ENCODE measurements at places on chromosomes 16 and 17.

DNA sequence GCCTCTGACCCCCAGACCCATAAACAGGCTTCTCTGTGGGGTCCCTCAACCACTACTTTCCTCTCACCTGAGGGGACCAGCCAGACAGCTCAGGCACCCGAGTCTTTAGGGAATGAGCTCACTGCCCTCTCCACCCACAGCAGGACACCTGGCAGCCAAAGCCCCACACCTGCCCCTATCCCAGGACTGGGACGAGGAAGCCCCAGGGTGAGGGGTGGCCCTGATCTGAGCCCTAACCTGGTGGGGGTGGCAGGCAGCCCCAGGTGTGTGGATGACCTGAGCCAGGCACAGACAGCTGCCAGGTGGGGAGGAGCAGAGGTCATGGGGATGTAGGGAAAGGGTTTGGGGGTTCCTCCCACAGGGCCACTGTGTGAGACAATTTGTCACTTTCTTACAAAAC, 1.7 kb upstream of the TEX19 start:
- no peak for DNase-seq

DNA sequence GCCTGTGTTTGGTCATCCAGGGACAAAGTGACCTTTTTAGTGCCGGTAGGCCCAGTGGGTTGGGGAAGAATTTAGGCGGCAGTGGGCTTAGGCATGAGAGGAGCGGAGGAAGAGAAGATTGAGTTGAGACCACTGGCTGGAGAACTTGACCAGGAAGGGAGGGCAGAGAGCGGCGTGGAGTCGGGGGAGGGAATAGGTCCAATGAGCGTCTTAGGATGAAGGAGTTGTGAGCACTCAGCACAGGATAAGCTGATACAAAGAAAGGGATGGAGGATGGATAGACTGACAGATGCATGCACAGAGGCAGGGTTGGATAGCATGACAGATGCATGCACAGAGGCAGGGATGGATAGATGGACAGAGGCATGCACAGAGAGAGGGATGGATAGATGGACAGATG, 8.0 kb downstream of the IL32 start:
- DNase-seq: no peak

GRCh38 chr17:50100480-50100883, 5.3 kb downstream of the PDK2 start:
- DNase-seq: no peak

DNA sequence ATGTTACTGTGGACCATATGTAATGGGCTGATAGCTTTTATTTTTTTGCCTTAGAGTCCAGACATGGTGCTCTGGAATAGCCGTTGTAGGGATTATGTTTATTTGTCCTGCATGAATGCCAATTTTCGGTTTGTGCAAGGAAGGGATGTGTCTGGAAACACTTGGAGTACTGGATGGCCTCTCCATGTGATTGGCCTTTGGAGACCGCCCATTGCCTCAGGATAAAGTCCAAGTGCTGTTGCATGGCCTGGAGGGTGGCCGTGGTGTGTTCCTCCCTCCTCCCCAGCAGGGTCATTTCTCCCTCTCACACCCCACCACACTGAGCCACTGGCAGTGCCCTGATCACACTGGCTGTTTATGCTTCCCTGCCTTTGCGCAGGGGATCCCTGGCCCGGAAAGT, 93.9 kb downstream of the MSI2 start:
- peak; percentile 18 for DNase-seq

GRCh38 chr16:58127033-58127556, 2.1 kb downstream of the CFAP20 start:
- DNase-seq: peak; percentile 16

GRCh38 chr17:63039342-63039741, 73.3 kb downstream of the TANC2 start:
- DNase-seq: no peak

GRCh38 chr17:79169861-79170260, 95.2 kb downstream of the ENGASE start:
- no peak for DNase-seq

DNA sequence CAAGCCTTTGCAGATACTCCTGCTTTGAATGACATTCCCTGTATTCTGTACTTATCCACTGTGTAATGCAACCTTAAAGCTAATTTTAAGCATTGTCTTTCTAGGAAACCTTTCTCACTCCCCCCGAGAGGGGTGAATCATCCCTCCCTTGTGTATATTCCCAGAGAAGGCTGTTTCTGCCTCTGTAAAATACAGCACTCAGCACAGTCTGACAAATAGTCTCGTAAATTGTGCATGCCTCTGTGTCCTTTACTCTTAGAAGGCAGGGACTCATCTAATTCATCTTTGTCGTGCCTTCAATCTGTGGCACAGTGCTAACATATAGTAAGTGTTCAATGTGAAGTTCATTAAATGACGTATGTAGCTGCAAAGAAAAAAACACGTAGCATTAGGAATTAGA, 200.7 kb downstream of the CA10 start:
- no peak for DNase-seq

- DNase-seq: no peak
Observed at GRCh38 chr17:78641243-78641642, 64.0 kb upstream of the DNAH17 start.

DNA sequence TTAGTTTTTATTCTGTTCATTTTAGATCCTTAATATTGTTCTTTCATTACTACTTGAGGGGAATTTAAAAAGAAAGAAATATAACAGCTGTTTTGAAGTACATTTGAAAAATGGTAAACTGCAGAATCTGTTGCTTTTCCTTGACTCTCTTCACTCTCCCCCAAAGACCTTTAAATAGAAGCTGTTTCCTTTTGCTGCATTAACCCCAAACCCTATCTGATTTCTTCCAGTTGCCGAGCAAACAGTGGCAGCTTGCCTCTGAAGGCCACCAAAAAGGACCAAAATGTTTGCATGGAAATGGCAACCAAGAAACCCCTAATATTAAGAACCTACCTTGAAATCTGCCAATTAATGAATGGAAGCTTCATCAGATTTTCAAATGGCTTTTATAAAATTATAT, 37.1 kb downstream of the PRKCA start:
- no peak for DNase-seq

DNA sequence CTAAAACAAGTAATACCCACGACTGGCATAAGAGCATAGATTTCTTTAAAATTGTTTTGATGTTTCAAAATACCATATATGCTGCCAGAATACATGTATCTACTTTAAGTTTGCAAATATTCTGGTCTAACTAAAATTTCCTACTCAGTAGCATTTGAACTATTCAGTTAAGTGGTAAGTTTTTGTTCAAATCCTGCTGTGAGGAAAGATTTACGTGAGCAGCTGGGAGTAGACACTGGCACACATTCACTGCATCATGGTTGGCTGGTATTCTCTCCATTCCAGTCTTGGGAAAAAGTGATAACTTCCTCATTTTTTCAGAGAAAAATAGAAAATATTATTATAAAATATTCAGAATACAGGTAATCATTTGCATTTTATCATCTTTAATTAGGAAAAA, 133.6 kb downstream of the SKAP1 start:
- DNase-seq: no peak

- DNase-seq: no peak
Observed at GRCh38 chr16:81280393-81280792, 34.4 kb upstream of the GAN start.

DNA sequence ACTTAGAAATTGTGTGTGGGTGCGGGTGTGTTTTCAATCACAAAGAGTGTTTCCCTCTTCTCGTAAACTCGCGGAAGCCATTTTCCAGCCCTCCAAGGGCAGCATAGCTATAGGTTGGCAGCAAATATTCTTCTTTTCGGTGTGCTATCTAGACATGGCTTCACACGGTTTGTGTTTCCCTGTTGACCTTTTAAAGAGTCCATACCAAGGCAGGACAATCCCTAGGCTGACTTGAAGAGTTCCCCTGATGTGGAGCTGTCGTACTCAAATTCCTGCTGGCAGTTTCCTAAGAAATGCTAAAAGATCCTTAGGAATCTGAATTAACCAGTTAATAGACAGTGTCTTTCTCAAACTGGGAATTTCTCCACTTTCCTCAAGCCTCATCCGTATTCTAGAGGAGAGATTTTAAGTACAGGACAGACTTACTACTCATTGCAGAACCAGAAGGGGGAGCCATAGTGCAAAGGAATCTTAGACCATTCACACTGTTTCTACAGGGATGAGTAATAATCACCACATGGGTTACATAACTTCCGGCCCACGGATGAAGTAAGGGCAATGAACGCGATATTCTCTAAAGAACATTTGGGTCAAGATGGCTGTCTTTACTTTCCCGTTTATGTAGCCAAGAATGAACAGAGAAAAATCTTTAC, 288.6 kb upstream of the ELAC2 start:
- no peak for DNase-seq

DNA sequence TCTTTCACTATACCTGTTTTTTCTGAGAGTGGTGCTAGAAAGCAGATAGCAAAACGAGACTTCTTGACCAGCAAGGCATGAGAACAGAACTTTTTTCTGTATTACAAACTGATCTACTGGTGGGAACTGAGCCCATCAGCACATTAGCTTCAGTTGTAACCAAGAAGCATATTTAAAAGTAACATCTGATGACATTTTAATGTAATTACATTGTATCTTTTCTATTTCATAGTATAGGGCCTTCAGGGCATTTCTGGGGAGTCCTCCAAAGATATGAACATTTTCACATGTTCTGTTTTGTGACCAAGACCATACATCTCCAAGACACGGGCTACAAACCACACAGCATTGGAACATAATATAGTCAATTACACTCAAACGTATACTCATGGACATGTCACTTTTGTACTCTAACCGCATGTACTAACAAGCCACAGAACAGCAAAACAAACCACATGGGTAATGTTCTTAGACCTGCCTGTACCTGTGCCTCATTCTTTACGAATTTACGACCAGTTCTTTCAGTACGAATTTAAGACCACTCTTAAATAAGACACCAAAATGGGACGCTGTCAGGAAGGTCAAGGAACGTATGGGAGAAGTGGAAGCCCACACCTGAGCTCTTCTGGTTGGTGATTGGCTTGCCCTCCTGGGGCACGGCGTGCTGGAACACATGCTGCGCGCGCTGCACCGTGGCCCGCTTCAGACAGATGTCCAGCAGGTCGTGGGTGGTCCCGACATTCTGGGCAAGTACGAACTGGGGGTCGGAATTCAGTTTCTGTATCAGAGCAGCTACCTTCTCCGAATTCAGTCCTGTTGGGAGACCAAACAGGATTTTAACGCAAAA, 825 bp downstream of the BLMH start:
- DNase-seq: no peak

DNA sequence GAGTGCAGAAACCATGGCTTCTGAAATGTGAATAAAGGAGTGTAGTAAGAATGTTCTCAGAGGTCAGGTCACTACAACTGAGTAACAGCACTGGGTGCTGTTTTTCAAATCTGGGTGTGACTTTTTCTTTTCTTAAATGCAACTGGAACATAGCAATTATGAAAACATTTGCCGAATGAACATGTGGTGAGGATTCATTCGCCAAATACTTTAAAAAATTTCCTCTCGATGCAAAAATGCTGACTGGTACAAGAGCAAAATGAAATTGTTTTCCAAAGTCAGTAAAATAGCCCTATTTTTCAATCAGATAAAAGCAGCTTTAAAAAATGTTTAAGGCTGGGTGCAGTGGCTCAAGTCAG, 18.6 kb downstream of the ZDHHC7 start:
- DNase-seq: no peak

DNA sequence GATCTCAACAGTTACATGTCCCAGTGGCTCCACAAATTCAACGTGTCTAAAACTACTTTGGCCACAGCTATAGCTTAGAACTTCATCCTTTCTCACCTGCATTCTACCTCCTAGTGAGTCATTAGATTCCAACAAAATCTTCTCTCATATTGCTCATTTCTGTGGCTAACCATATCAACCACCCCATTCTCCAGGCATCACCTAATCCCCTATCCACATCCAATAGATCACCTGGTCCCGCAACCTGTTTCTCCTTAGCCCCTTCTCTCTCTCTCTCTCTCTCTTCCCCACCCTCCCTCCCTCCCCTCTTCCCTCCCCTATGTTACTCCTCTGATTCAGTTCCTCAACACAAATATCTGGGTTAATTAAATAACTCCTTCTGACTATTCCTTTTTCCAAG, 64.6 kb downstream of the ANKFN1 start:
- DNase-seq: no peak

GRCh38 chr16:49499869-49500610, 126.4 kb downstream of the C16orf78 start:
- no peak for DNase-seq

- no peak for DNase-seq
Observed at GRCh38 chr17:5921512-5922282, 148.5 kb upstream of the WSCD1 start.

- no peak for DNase-seq
Observed at GRCh38 chr16:85104821-85105391, 7.4 kb downstream of the CIBAR2 start.

DNA sequence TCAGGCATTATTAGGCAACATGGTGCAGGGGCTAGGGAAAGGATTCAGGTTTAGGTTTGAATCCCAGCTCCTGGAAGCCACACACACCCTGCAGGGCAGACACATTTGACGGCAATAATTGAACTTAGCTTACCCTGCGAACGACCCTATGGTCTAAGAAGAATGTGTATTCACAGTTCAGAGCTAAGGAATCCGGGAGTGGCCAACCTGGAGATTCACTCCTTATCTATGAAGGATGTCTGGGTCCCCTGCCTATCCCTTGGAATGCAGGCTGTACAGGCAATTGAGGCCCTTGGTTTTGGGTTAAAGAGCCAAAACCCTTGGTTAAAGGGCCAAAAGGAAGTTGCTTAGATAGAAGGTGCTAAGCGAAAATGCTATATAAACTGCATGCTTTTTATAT, 2.9 kb upstream of the SYT17 start:
- DNase-seq: no peak

DNA sequence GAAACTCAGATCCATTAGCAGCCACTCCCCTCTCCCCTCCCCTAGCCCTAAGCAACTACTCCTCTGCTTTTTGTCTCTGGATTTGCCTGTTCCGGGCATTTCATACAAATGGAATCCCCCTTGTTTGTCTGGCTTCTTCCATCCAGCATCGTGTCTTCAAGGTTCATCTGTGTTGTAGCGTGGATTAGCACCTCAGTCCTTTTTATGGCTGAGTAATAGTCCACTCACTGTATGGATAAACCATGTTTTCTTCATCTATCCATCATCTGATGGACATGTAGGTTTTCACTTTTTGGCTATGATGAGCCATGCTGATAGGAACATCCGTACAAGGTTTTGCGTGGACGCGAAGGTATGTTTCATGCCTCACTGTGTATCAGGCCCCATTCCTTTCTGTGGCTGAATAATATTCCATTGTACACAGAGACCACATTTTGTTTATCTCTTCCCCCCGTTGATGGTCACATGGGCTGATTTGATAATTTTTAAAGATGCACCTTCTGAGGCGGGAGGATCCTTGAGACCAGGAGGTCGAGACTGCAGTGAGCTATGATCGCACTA, 8.9 kb upstream of the GSE1 start:
- no peak for DNase-seq

All from NCI-H2029 (cell line).